ENCODE measurements at places on chromosomes 6 and 20. TPM values are rescaled to one million over a fixed set of nuclear protein-coding genes. Genes with fewer than 3 reads are reported as not detected.

SYCP2L gene
- 0.59 TPM for total RNA-seq

MDFI gene
- 7.4 TPM for total RNA-seq

AIF1 gene
- total RNA-seq, result not detected

LY6G5B gene
- 2.9 TPM for total RNA-seq

PCK1 gene
- not detected for total RNA-seq

LY6G6D gene
- total RNA-seq, result not detected

GSTA1 gene
- not detected for total RNA-seq

PLEKHG1 gene
- total RNA-seq, result 0.30 TPM

OR2H2 gene
- total RNA-seq, result not detected

TSPO2 gene
- not detected for total RNA-seq

EDN3 gene
- total RNA-seq, result not detected

TAGAP gene
- total RNA-seq, result not detected

TXNDC5 gene
- 2,073 TPM for total RNA-seq

TRIM40 gene
- not detected for total RNA-seq

EPHA7 gene
- under 0.01 TPM for total RNA-seq

MARCKS gene
- 194 TPM for total RNA-seq

RNF39 gene
- not detected for total RNA-seq

EYA4 gene
- total RNA-seq, result not detected

ZBTB46 gene
- 0.59 TPM for total RNA-seq

SEL1L2 gene
- not detected for total RNA-seq

CFB gene
- total RNA-seq, result 28.8 TPM

LST1 gene
- not detected for total RNA-seq

C6orf120 gene
- 45.4 TPM for total RNA-seq

LRRC73 gene
- total RNA-seq, result 0.30 TPM

OVOL2 gene
- total RNA-seq, result not detected

MDC1 gene
- total RNA-seq, result 13.2 TPM

C6orf58 gene
- not detected for total RNA-seq

DEFB132 gene
- total RNA-seq, result not detected

HLA-F gene
- total RNA-seq, result 8.0 TPM

BTN1A1 gene
- total RNA-seq, result not detected

RBPJL gene
- total RNA-seq, result not detected

ATP6V1G2 gene
- 3.3 TPM for total RNA-seq

CHRNA4 gene
- not detected for total RNA-seq

PRSS16 gene
- 0.18 TPM for total RNA-seq

IL20RA gene
- total RNA-seq, result not detected

TMEM244 gene
- total RNA-seq, result not detected

MEP1A gene
- total RNA-seq, result not detected

MYCT1 gene
- total RNA-seq, result 0.46 TPM

RIPPLY2 gene
- not detected for total RNA-seq
